ENCODE measurements at places on chromosomes 1 and 21.

- no peak for DNase-seq
Observed at GRCh38 chr1:171833091-171833825, 8.0 kb upstream of the DNM3 start.

GRCh38 chr1:29368936-29369932, 132.9 kb downstream of the PTPRU start:
- DNase-seq = no peak

DNA sequence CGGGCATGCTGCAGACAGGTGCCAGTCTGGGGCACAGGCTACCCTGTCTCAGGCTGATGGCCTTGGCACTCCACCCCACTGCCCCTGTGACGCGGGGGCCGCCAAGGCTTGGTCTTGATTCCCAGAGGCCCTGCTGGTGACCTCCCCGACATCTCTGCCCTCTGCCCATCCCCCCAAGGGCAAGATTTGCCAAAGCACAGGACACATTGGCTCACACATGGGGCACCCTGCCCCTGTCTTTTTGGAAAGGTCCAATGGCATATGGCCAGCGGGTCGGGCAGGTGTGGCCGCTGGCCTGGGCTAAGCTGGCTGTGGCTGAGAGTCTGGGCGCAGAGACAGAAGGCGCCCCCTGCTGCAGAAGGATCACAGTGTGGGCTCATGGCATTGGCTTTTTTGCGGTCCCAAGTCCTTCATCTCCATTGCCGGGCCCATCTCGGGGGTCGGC, 4.6 kb downstream of the MIB2 start:
- peak; percentile 15 for DNase-seq

DNA sequence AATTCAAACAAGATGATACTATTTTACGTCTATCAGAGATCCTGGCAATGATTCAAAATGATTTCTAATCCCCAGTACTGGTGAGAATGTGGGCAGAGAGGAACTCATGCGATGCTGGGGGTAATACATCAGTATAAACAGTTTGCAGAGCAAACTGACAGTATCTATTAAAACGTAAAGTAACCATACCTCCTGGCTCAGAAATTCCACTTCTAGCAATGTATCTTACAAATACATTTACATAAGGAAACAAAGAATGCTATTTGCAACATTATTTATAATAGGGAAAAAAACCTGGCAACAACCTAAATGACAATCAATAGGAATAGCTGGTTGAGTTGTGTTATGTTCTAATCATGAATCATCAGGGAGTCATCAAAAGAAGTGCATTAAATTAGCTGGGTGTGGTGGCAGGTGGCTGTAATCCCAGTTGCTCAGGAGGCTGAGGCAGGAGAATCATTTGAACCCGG, 15.9 kb downstream of the RCAN1 start:
- no peak for DNase-seq

DNA sequence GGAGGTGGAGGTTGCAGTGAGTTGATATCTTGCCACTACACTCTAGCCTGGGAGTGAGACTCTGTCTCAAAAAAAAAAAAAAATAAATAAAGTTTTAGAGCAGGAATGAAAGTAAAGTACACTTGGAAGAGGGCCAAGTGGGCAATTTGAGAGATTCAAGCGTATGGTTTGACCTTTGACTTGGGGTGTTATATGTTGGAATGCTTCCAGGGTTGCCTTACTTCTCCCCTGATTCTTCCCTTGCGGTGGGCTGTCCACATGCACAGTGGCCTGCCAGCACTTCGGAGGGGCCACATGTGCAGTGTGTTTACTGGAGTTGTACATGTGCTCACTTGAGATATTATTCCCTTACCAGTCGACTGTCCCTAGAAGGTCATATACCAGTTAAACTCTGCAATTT, 295.5 kb upstream of the PROX1 start:
- no peak for DNase-seq

DNA sequence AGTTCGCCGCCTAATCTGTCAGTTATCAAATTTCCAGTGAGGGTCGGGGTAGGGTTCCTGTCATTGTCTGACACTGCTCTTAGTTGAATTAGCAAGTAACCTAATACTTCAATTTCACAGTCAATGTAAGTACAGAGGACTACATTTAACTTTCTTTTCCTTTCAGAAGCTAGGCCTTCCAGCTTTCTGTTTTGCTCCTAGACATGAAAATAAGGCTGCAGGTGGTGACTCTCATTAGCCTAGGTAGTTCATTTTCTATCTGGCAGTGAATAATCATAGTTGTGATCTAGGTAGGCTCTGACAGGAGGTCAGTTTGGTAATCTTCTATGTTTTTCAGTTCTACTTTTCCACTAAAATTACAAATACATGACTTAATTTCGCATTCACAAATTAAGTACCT, 783.1 kb downstream of the MRPL39 start:
- DNase-seq = no peak

Measured in cardiac fibroblast (primary cell).